ENCODE measurements at places on chromosomes 16 and 17. TPM values are rescaled to one million over a fixed set of nuclear protein-coding genes. Genes with fewer than 3 reads are reported as not detected.

Gene NMRAL1
- 48.6 TPM for total RNA-seq

Gene IL34
- 116 TPM for total RNA-seq

GRCh38 chr16:68503334-68503733, 35.8 kb upstream of the ZFP90 start:
- no peak overlapping the region for H3K27ac ChIP-seq
- H3K36me3 ChIP-seq = no peaks in the 10 kb centered on the region
- no peak for DNase-seq
- H3K4me3 ChIP-seq = no peak overlapping the region

DNA sequence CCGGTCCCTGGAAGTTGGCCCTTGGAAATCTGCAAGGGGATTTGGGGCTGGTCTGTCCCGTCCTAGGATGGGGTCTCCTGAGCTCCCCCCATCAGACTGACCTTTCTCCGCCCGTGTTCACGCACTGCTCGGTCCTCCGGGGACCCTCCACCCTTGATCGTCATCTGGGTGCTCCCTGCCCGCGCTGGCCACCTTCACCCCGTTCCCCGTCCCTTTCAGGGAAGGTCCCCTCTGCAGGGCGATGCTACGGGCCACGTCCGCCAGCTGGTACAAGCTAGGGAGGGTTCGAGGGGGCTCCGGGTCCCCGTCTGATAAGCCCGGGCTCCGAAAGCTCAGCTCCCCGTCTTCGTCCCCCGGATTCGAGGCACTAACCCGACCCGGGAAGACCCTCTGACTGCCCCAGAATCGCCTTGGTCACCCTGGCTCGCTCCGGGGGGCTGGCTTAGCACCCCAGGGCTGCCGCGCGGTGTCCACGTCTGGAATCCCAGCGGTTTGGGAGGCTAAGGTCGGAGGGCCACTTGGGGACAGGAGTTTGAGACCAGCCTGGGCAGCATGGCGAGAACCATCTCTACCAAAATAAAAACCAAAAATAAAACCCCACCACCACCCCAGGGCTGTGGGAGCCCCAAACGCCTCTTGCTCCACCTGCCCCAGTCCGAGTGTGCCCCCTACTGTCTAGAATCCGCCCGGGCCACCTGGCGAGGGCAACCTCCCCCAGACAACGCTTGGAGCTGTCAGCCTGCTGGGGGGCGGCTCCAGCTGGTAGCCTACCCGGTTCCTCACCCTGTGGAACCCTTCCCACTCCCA, 1.1 kb upstream of the SLC43A2 start:
- H3K27me3 ChIP-seq = no peaks in the 10 kb centered on the region
- peaks cover 14% of the 10 kb centered on the region for H3K4me1 ChIP-seq
- H3K27ac ChIP-seq = peak overlapping the region; percentile 72
- peak overlapping the region; percentile 65 for H3K4me3 ChIP-seq
- no peak for DNase-seq
- H3K36me3 ChIP-seq = no peaks in the 10 kb centered on the region

All from ascending aorta (tissue), 2 donors.